ENCODE measurements at places on chromosomes 12 and 14. TPM values are rescaled to one million over a fixed set of nuclear protein-coding genes. Genes with fewer than 3 reads are reported as not detected.

PPP1R1A gene
- 7.9 TPM for total RNA-seq

MIP gene
- not detected for total RNA-seq

ASCL4 gene
- not detected for total RNA-seq

KRT78 gene
- total RNA-seq: not detected

CLMN gene
- 0.98 TPM for total RNA-seq

KRT75 gene
- total RNA-seq: not detected

AQP6 gene
- total RNA-seq: 0.25 TPM

RERG gene
- total RNA-seq: 2.2 TPM

Data from temporal lobe (tissue), 4 donors.